ENCODE measurements at places on chromosomes 3 and 15.

DNA sequence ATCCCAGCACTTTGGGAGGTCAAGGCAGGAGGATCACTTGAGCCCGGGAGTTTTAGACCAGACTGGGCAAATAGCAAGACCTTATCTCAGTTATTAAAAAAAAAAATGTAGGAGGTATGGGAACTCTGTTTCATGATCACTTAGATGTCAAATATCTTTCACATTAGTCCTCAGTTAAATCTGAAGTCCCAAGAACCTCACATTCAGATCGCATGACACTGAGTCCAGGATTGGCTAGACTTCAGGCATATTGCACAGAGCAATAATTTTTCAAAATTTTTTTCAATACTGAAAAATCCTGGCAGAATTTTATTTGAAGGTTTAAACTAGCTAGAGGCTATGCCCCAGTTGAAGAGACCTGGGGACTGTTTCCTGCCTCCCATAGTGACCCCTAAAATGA lies 56.3 kb upstream of the ZNF148 start:
- DNase-seq: no peak

- peak; percentile 53 for DNase-seq
Measured at GRCh38 chr15:55741833-55742497, 987 bp downstream of the PRTG start.

- no peak for DNase-seq
Measured at GRCh38 chr3:191972714-191973398, 511.9 kb downstream of the PYDC2 start.

DNA sequence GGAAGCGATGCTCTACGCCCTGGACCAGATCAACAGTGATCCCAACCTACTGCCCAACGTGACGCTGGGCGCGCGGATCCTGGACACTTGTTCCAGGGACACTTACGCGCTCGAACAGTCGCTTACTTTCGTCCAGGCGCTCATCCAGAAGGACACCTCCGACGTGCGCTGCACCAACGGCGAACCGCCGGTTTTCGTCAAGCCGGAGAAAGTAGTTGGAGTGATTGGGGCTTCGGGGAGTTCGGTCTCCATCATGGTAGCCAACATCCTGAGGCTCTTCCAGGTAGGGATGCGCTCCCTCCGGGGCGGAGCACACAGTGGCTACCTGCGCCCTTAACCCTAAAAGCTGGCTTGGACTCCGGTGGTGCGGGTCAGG lies 698 bp downstream of the GRM7 start:
- DNase-seq: no peak

GRCh38 chr15:61687651-61688050 lies 372.6 kb downstream of the VPS13C start:
- no peak for DNase-seq

GRCh38 chr15:60844010-60844409 lies 365.1 kb upstream of the ICE2 start:
- no peak for DNase-seq

All from GM20000 (cell line).